WERI-Rb-1 (cell line): ENCODE measurements at places on chromosomes 7 and 10.

DNA sequence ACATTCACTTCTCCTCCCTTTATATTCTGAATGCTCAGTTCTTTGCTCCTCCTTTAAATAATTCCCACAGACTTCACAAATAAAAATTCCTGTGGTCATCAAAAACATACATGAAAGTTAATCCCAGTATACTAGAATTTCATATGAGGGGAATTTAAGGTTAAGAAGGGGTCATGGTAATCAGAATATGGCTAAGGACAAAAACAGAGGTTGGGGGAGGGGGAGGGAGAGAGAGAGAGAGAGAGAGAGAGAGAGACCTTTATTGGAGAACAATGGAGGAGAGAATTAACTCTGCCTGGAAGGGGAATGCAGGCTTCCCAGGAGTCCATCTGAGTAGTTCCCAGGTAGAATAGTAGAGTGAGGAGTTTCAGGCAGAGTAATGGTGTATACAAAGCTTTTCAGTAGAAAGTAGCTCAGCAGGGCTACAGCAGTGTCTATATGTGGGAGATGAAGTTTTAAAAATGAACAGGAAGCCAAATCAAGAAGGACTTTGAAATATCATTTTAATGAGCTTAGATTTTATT is 5.2 kb upstream of the CUBN start:
- no peak for DNase-seq

- no peak for DNase-seq
These were observed 45.9 kb downstream of the COL1A2 start for GRCh38 chr7:94440451-94441039.

DNA sequence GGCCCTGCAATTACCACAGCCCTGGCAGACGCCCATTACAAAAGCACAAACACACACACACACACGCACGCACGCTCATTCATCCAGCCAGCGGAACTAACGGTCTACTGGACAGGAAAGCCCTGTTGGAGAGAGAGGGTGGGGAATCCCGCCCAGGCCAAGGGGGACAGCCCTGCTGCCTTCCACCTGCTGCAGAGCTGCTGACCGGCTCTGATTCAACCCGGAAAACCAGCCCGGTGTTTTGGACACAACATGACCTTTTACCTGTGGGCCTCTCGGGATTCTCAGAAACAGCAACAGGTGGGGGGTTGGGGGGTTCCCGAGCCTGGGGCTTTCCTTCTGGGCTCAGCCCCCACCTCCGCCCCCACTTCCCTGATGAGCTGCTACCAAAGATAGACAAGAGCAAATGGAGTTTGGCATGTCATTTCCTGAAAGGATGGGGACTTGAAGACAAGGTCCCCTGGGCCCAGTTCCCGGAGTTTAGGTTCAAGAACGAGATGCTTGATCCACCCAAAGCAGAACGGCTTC is 18.5 kb upstream of the SERPINE1 start:
- DNase-seq = no peak

DNA sequence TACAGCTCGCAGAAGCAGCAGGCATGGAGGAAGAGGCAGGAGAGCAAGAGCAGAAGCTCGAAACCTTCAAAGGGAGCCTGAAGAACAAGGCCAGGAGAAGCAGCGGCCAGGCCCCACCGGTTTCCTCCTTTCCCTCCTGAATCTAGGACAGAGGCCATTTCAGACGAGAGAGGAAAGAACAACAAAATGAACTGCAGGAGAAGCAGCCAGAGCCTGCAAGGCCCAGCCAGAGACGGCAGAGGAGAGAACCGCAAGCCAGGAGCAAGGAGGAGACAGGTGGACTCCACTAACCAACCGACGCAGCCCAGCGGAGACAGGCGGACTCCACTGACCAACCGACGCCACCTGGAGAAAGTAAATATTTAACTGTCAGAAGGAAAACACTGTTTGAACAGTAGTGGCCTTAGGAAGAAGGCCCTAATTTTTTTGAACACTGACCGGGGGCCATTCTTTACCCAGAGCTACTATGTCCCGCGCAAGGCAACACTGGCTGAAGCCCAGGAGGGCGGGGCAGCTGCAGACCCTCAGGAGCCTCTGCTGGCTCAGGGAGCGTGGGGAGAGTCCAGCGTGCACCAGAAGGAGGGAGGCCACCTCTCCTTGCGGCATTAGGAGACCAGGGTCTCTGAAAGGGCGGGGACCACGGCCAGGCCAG is 559.2 kb downstream of the PTPRN2 start:
- DNase-seq = no peak
